ENCODE measurements at places on chromosomes 5 and 9.
A peak's percentile ranks its signal among the peaks of the same experiment; 100 is the strongest.

DNA sequence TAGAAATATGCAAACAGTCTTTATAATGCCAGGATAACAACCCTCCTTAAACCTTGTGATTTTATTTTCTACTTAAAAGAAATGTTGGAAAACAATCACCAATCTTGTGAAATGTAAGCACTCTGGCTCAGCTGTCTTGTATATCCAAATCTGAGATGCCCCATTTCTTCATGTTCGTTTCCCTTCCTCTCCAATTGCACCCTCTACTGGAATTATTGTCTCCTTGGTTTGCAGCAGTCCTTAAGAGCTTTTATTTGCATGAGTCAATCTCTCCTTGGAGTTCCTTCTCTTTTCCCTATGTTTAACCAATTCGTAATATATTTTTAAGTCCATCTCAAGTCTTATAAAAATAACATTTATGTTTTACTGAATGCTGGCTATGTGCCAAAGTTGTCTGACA lies 362.0 kb upstream of the CDH10 start:
- no peak for DNase-seq

DNA sequence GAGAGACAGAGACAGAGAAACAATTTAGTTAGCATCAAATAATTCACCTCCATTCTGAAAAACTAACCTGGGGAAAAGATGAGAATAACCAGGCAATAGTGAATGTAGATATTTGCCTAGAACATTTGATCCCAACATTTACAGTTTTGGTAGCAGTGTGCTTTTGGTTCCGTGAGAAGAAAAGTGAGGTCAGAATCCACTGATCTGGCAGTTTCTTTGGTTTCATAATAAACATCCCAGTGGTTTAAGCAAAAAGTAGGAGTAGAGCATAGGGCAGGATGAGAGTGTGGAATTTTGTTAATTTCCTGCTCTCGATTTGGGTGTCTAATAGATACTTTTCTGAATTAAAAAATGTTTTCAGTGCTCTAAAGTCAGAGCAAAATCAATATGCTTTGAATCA lies 887.0 kb downstream of the NR2F1-AS1 start:
- DNase-seq, result no peak

- no peak for DNase-seq
Measured at GRCh38 chr9:93452710-93453046, 703 bp downstream of the FAM120AOS start.

GRCh38 chr5:109945097-109945678 lies 255.5 kb downstream of the MAN2A1 start:
- DNase-seq, result no peak

DNA sequence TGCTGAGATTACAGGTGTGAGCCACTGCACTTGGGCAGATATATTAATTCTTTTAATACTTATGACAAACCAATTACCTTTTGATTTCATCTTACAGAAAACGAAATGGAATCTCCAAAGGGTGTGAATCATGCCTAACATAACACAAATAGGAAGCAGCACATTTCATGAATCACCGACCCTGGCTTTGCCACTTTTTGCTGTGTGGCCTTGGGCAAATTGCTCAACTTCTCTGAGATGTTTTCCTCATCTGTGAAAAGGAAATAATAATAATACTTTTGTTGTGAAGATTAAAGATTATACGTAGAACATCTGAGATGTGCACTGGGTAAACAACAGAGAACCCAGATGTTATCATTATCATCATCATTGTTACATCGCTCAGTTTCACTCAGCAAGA lies 50.7 kb upstream of the FREM1 start:
- no peak for DNase-seq

DNA sequence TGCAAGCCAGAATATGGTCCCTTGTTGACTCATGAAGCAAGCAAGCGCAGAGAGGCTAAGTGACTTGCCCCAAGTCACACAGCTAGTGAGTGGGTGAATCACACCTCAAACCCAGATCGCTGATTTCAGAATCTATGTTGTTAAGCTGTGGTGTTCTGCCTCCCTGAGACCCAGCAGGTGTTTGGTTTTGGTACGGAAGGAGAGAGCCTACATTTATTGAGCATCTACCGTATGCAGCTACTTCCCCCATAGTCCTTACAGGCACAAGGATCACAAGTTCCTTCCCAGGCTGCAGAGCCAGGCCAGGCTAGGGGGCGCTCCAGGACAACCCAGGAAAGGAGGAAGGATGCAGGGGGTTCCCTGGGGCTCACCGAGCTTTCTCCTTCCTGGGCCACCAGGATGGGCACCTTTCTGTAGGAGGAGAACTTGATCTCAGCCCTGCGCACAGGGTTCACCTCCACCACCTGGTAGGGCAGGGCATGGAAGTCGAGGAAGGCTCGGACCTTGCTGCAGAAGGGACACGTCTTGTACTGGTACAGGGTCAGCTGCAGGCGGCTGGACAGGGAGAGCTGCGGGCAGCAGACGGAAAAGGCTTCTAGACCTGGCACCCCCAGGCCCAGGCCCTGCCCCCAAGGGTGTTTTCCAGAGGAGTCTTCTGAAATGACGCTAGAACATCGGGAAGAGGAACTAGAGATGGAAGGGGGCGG lies 2.5 kb downstream of the PTGES2 start:
- DNase-seq, result peak; percentile 40

- DNase-seq, result no peak
Measured at GRCh38 chr9:131530546-131530919, 530 bp downstream of the UCK1 start.

GRCh38 chr9:37290940-37291485 lies 131.5 kb upstream of the GRHPR start:
- DNase-seq, result no peak

DNA sequence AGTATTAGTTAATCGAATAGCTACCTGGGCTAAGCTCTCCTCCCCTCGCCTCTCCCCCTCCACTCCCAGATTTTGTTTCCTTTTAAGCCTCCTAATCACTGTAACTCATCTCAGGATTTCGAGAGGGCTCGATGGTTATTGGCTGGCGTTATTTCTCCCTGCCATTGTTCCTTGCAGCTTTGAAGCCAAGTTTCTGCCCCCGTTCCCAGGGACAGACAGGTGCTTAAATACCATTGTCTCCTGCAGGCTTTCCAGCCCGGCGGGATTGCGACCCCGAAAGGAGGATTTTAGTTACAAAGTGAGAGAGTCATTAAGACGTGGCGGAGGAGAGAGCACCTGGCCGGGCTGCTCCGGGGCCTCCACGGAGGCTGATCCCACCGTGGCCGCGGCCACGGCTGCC lies 46.2 kb downstream of the ASS1 start:
- DNase-seq, result no peak

DNA sequence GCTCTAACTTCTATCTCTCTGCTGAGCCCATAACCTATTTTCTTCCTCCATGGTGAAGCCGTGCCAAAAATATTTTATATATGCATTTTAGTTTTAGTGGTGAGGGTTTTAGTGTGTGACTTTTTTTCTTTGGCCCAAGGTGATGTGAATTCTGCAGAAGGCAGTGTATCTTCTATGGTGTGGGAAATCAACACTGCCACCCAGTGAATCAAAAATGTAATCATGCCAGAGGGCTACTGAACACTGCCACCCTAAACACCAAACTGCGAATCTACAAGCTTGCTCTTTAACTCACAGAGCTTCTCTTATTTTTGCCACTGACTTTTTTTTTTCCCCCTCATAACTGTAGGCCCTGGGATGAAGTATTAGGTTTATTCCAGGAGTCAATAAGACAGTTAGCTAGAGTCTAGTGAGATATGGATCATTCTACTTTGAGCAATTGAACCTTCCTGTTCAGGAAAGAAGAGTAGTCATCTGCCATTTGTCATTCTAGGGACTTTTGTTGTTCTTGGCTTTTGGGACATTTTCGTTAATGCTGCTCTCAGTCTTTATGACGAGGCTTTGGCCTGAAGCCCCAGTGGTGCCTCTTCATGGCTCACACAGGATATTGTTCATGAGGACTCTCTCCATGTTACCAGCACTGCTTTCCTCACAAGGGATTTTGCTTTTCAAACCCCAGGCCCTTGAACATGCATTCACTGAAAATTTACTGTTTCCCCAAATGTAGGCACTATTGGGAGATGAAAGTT lies 53.1 kb downstream of the C7 start:
- DNase-seq, result no peak

Measured in hematopoietic multipotent progenitor cell (in vitro differentiated cells).